ENCODE measurements at places on chromosomes 3 and 15. TPM values are rescaled to one million over a fixed set of nuclear protein-coding genes. Genes with fewer than 3 reads are reported as not detected.

- DNase-seq = no peak
Measured at GRCh38 chr3:196970547-196971093, 2.0 kb upstream of the PIGZ start.

- DNase-seq = no peak
Measured at GRCh38 chr15:37819191-37819590, 115.2 kb upstream of the TMCO5A start.

- no peak for DNase-seq
Measured at GRCh38 chr3:101124125-101124524, 130.9 kb upstream of the ABI3BP start.

DNA sequence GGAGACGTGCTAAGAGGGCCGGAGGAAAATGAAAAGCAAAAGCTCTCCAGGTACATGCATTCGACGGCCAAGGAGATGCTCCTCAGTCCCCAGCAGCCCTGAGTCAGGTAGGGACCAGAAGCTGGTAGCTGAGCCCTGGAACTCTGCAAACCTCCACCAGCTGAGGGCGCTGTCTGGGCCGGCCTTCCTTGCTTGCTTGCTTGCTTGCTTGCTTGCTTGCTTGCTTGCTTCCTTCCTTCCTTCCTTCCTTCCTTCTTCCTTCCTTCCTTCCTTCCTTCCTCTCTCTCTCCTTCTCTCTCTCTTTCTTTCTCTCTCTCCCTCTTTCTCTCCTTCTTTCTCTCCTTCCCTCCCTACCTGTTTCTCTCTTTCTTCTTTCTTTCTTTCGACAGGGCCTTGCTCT, 94.6 kb upstream of the RASGRF1 start:
- no peak for DNase-seq

CCR9 gene
- total RNA-seq = not detected

DPPA4 gene
- 1.0 TPM for total RNA-seq

GRCh38 chr3:130876594-130876993, 17.3 kb upstream of the ATP2C1 start:
- DNase-seq = no peak

DNA sequence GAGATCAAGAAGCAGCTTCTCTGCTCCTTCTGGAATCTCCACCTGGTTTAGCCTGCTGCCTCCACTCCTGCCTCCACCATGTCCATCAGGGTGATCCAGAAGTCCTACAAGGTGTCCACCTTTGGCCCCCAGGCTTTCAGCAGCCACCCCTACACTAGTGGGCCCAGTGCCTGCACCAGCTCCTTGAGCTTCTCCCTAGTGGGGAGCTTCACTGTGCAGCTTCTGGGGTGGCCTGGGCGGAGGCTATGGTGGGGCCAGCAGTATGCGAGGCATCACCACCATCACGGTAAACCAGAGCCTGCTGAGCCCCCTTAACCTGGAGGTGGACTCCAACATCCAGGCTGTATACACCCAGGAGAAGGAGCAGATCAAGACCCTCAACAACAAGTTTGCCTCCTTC, 2.4 kb upstream of the KPNA4 start:
- no peak for DNase-seq

HEG1 gene
- total RNA-seq = 24.8 TPM

DNA sequence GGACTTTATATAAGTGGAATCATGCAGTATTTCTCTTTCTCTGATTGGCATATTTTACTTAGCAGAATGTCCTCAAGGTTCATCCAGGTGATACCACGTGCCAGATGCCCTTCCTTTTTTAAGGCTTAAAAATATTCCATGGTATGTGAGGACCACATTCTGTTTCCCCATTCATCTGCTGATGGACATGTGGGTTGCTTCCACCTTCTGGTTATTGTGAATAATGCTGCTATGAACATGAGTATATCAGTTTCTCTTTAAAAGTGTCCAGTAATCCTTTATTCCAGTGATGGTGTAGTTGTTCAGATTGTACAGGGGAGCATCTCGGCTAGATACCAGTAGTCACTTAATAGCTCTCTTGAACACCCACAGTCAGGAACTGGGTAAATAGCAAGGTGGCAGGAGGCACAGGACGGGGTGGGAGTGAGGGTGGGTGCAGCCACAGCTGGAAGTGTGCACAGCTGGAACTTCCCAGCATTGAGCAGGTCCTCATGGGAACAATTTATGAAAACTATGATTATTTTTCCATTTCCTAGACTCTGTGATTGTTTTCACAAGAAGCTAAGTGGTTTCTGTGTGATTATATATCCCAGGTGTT, 50.3 kb upstream of the ATG7 start:
- no peak for DNase-seq

- no peak for DNase-seq
Measured at GRCh38 chr3:47541583-47542108, 28.1 kb upstream of the ELP6 start.

- DNase-seq = no peak
Measured at GRCh38 chr3:150165396-150166094, 194.8 kb upstream of the PFN2 start.

GRCh38 chr15:61364871-61365270, 135.8 kb upstream of the RORA start:
- DNase-seq = no peak

GABRA5 gene
- total RNA-seq = not detected

DNA sequence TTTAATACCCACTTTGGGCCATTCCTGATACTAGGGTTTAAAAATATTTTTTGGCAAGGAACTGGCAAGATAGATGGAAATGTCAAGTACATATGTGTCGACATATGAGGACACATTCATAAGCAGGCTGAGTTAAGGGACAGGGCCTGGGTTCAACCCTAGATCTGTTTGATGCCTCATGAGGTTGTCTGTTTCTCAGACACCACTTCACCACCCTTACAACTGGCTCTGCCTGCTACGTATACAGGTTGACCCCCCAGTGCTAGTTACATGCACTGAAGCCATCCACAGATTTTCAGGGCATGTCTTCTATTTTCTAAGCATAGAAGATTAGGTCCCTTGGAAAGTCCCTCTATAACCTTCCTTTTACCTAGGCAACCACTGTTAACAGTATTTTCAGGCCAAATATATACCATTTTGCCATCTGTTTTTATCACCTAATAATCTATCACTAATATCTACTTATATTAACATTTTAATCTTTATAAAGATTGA, 296.7 kb downstream of the PLCL2 start:
- no peak for DNase-seq

GRCh38 chr3:158430968-158431367, 140.0 kb upstream of the MLF1 start:
- no peak for DNase-seq

DNA sequence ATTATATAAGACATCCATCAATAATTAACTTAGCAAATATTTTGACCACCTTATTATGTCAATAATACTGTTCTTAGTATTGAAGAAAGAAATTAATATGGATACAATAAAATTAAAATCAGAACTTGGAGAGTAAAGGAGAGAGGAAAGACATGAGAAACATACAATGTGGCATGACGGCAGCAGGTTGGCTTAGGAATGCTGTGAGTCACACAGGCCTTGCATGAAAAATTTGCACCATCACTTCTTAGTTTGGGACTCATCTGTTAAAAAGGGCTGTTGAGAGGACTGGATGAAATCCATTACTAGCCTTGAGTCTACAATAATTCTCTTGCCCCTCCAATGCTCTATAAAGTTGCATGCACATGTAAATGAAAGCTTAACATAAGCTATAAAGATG, 880.8 kb downstream of the ROBO1 start:
- DNase-seq = no peak

- no peak for DNase-seq
Measured at GRCh38 chr15:43513550-43513949, 3.9 kb upstream of the MAP1A start.

CCDC39 gene
- total RNA-seq = not detected

GRCh38 chr15:85417276-85417675, 36.9 kb downstream of the AKAP13 start:
- DNase-seq = no peak

Data from CD4-positive, CD25-positive, alpha-beta regulatory T cell (primary cell).